ENCODE measurements at places on chromosomes 1 and 21.

DNA sequence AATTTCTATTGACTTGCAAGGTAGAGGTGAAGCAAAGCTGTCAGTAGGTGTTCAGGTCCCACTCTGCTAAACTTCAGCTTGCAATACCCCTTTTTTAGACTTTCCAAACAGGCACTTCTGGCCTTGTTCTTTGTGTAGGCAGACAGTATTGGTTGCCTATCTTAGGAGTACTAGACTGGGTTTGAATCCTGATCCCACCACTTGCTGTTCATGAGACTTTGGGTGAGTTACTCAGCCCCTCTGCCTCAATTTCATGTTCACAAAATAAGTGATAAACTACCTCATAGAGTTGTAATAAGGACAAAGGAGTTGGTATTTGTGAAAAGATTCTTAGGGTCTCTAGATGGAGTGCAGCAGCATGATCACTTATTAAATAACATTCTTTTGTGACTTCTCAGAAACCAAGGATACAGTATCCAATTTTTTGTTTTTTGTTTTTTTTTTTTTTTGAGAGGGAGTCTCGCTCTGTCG, 5.2 kb downstream of the RCC1 start:
- no peak for ATAC-seq

GRCh38 chr1:206796981-206797402, 24.7 kb upstream of the IL10 start:
- ATAC-seq: no peak

GRCh38 chr1:210049616-210050015, 111.6 kb downstream of the SYT14 start:
- no peak for ATAC-seq

DNA sequence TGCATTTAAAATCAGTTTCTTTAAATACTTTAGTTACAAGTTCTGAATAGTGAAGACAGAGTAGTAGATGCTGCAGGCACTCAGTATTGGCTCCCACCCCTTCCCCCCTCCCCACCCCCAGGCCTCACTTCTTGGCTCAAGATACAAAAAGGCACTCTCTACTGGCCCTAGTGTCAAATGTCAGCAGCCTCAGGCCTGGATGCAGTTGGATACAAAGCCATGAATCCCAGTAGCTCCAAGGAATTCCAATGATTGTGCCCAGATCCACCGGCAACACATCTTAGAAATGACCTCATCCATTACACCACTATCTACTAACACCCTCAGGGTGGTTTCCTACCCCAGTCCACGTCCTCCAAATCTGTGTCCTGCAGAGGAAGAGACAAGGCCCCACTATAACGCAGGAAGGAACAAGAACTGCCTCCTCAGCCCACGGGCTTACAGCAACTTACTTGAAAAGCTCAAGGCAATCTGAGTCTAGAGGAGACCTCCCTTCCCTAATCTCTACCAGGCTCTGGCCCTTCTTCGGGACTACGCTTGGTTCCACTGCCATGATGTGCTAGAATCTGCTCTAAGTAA, 17.6 kb downstream of the ACADM start:
- no peak for ATAC-seq

- ATAC-seq: no peak
Observed at GRCh38 chr21:41458121-41458520, 32.1 kb downstream of the MX1 start.
